ENCODE measurements at places on chromosomes 5 and 9. TPM values are rescaled to one million over a fixed set of nuclear protein-coding genes. Genes with fewer than 3 reads are reported as not detected.

DBH gene
- not detected for total RNA-seq

TAF1L gene
- not detected for total RNA-seq

C9 gene
- total RNA-seq: not detected

SMIM15 gene
- 48.5 TPM for total RNA-seq

OR1J2 gene
- total RNA-seq: not detected

DNA sequence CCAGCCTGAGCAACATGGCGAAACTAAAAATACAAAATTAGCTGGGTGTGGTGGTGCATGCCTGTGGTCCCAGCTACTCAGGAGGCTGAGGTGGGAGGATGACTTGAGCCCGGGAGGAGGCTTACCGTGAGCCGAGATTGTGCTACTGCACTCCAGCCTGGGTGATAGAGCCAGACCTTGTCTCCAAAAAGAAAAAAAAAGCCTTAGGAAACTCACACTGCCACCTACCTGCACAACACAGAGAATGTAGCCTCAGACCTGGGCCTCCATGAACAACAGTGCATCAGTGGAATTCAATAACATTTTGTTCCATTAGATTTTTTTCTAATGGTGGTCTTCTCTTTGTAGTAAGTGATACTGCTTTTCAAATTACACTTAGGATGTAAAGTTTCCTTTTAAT is 63.8 kb upstream of the RARS1 start:
- H3K4me3 ChIP-seq: no peak overlapping the region
- no peak overlapping the region for H3K27ac ChIP-seq
- no peak for DNase-seq
- no peaks in the 10 kb centered on the region for H3K4me1 ChIP-seq
- H3K36me3 ChIP-seq: no peaks in the 10 kb centered on the region
- no peaks in the 10 kb centered on the region for H3K27me3 ChIP-seq

DNA sequence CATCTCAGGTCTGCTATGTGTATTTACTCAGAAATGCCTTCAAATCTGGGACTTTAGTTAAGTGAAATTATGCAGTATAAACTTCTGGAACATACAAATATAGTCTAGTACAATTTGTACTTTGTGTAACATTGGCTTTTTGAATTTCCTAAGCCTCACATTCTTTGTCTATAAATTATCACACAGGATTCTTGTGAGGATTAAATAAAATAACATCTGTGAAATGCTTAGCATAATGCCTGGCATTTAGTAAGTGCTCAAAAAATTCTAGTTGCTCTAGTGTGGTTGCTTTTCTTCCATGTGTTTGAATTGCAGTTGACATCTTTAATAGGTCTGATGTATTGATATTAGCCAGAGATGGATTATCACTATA is 2.6 kb downstream of the HMMR start:
- peaks cover 42% of the 10 kb centered on the region for H3K4me1 ChIP-seq
- H3K27ac ChIP-seq: peak overlapping the region; percentile 98
- H3K27me3 ChIP-seq: no peaks in the 10 kb centered on the region
- peaks cover 52% of the 10 kb centered on the region for H3K36me3 ChIP-seq
- peak overlapping the region; percentile 34 for H3K4me3 ChIP-seq
- no peak for DNase-seq

GRCh38 chr9:133690081-133690561 is 48.0 kb downstream of the SARDH start:
- H3K4me3 ChIP-seq: no peak overlapping the region
- no peaks in the 10 kb centered on the region for H3K4me1 ChIP-seq
- no peak overlapping the region for H3K27ac ChIP-seq
- H3K27me3 ChIP-seq: no peaks in the 10 kb centered on the region
- no peaks in the 10 kb centered on the region for H3K36me3 ChIP-seq

DNA sequence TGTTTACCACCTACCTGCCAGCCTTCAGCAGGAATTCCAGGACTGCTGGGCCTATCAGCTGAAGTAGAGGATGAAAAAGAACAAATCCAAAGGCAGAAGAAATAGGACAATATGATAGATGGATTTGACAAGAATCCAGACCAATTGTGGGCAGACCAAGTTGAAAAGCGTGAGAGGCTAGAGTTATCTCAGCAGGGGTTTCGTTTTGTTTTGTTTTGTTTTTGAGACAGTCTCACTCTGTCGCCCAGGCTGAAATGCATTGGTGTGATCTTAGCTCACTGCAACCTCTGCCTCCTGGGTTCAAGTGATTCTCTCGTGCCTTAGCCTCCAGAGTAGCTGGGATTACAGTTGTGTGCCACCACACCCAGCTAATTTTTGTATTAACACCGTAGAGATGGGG is 113.2 kb downstream of the PALM2AKAP2 start:
- DNase-seq: no peak
- H3K36me3 ChIP-seq: no peaks in the 10 kb centered on the region
- peak overlapping the region; percentile 12 for H3K27ac ChIP-seq
- no peaks in the 10 kb centered on the region for H3K27me3 ChIP-seq
- peak overlapping the region; percentile 17 for H3K4me3 ChIP-seq
- peaks cover 55% of the 10 kb centered on the region for H3K4me1 ChIP-seq

DNA sequence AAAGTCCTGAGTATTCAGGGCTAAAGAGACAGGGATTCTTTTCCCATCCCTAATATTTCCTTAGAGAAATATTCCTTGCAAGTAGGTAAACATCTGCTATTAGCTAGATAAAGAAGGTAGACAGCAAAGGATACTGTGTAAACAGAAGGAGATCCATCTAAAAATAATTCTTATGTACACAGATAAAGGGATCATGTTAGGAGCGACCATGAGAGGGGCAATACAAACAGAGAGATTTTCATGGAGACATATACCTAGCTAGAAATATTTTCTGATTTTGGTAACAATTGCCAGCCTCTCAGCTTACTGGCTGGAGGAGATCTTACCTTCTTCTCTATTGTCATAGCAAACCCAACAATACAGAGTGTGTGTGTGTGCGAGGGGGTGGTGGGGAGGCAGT is 184.6 kb upstream of the DMAC1 start:
- no peak overlapping the region for H3K4me3 ChIP-seq
- no peak for DNase-seq
- no peak overlapping the region for H3K27ac ChIP-seq
- H3K36me3 ChIP-seq: peaks cover 3% of the 10 kb centered on the region

GRCh38 chr9:13646500-13647021 is 367.1 kb upstream of the MPDZ start:
- H3K27me3 ChIP-seq: no peaks in the 10 kb centered on the region
- H3K27ac ChIP-seq: no peak overlapping the region
- DNase-seq: no peak
- H3K36me3 ChIP-seq: no peaks in the 10 kb centered on the region
- H3K4me1 ChIP-seq: no peaks in the 10 kb centered on the region

DNA sequence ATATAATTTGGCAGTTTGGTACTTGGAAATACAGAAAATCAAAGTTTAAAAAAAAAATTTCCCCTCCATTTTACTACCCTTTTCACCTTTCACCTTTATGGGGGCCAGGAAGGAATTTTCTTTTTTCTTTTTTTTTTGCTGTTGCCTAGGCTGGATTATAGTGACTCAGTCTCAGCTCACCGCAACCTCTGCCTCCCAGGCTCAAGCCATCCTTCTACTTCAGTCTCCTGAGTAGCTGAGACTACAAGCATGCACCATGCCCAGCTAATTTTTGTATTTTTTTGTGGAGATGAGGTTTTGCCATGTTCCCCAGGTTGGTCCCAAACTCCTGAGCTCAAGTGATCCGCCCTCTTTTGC is 9.1 kb downstream of the CHMP5 start:
- H3K4me3 ChIP-seq: no peak overlapping the region
- H3K4me1 ChIP-seq: peaks cover 39% of the 10 kb centered on the region

DNA sequence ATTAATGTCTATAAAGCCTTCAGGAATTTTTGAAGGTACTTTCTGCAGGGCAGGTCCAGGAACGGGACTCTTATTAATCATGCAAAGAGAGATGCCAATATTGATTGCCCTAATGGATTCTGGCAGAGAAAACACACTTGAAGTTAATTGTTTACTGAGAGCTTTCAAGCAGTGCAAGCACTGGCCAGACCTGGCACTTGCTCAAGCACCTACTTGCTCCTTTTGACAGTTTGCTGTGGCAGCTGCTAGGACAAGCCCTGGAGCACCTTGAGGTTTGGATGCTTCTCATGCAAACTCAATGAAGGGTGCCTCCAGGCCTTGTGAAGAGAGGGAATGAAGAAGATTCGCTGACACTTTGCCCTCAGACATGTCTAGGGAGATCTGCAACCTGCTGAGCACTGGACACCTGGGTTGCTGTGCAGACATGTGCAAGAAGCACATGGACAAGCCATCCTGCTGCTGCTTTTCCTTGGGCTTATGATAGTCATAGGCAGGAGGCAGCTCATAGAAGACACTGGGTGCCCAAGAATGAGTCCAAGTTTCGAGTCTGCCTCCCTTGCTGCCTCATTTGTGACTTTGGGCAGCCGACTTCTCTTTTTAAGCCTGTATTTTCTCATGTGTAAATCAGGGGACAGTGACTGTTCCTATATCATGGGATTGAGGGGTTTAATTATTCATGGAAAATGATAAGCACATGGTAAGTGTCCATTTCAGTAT is 88.8 kb upstream of the EQTN start:
- H3K36me3 ChIP-seq: no peaks in the 10 kb centered on the region
- no peak overlapping the region for H3K4me3 ChIP-seq
- no peak overlapping the region for H3K27ac ChIP-seq
- H3K27me3 ChIP-seq: peaks cover 30% of the 10 kb centered on the region
- H3K4me1 ChIP-seq: peaks cover 1% of the 10 kb centered on the region

DNA sequence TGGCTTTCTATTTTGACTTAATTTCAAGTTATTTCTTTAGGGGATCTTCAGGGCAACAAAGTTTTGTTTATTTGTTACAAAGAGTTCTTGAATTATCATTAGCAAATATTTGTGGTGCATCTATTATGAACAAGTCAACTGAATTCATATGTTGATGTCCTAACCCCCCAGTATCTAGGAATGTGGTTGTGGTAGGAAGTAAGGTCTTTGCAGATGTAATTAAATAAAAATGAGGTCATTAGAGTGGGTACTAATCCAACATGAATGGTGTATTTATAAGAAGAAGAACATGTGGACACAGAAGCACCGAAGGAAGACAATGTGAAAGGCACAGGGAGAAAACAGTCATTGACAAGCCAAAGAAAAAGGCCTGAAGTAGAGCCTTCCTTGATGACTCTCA is 474.0 kb upstream of the DAB2 start:
- no peak for DNase-seq
- no peak overlapping the region for H3K4me3 ChIP-seq
- H3K36me3 ChIP-seq: no peaks in the 10 kb centered on the region
- no peak overlapping the region for H3K27ac ChIP-seq
- H3K27me3 ChIP-seq: no peaks in the 10 kb centered on the region

- DNase-seq: no peak
- H3K36me3 ChIP-seq: peaks cover 14% of the 10 kb centered on the region
- no peaks in the 10 kb centered on the region for H3K27me3 ChIP-seq
- no peak overlapping the region for H3K27ac ChIP-seq
- no peak overlapping the region for H3K4me3 ChIP-seq
These were observed 134.5 kb downstream of the GNAQ start for GRCh38 chr9:77896938-77897667.

GRCh38 chr5:765948-766631 is 18.4 kb downstream of the ZDHHC11B start:
- H3K36me3 ChIP-seq: no peaks in the 10 kb centered on the region
- H3K4me1 ChIP-seq: no peaks in the 10 kb centered on the region
- no peaks in the 10 kb centered on the region for H3K27me3 ChIP-seq
- H3K27ac ChIP-seq: no peak overlapping the region
- H3K4me3 ChIP-seq: no peak overlapping the region

GRCh38 chr9:124467410-124468060 is 17.3 kb downstream of the ADGRD2 start:
- no peaks in the 10 kb centered on the region for H3K36me3 ChIP-seq
- peaks cover 11% of the 10 kb centered on the region for H3K27me3 ChIP-seq
- no peak for DNase-seq
- no peak overlapping the region for H3K27ac ChIP-seq

GRCh38 chr9:18467696-18468095 is 6.3 kb upstream of the ADAMTSL1 start:
- H3K36me3 ChIP-seq: no peaks in the 10 kb centered on the region
- no peaks in the 10 kb centered on the region for H3K27me3 ChIP-seq
- H3K4me1 ChIP-seq: no peaks in the 10 kb centered on the region
- no peak overlapping the region for H3K4me3 ChIP-seq
- no peak for DNase-seq

DNA sequence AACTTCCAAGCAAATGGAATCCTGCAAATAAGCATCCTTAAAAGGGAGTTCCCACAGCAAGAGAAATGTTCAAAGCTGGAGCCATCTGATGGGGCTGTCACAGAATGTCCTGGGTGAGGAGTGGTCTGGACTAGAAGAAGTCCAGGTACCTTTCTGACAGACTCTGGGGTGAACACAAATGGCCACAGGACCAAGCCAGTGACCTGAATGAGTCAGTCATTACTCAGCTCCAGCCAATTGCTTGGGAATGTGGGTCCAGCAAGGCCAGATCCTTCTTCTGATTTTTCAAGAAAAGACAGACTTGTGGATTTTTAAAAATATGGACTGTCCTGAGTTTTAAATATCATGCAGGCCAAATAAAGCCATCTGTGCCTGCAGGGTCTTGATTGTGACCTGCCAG is 30.1 kb downstream of the GALNT10 start:
- no peak for DNase-seq
- H3K27me3 ChIP-seq: no peaks in the 10 kb centered on the region
- H3K36me3 ChIP-seq: peaks cover 35% of the 10 kb centered on the region
- H3K4me3 ChIP-seq: no peak overlapping the region
- no peak overlapping the region for H3K27ac ChIP-seq
- peaks cover 59% of the 10 kb centered on the region for H3K4me1 ChIP-seq

DNA sequence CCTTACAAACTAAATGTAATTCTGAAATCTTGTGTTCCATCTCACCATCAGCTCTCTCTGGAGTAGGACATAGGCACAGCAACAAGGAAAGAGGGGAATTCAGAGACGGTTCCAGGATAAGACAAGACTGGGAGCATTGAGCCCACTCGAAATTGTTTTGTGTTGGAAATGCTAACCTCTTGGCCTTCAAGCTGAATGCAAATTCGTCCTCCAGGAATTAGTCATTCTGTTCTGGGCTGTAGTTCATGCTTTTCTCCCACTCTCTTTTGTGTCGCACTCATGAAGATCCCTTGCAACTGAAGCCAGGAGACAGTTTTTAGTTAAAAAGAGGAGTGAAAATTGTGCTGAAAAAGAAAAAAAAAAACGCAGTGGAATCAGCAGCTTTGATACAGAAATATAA is 121.7 kb upstream of the SEMA6A start:
- no peak overlapping the region for H3K27ac ChIP-seq
- no peaks in the 10 kb centered on the region for H3K36me3 ChIP-seq
- no peaks in the 10 kb centered on the region for H3K27me3 ChIP-seq

GRCh38 chr5:58317009-58317408 is 142.9 kb downstream of the PLK2 start:
- H3K27me3 ChIP-seq: peaks cover 7% of the 10 kb centered on the region
- DNase-seq: no peak
- H3K36me3 ChIP-seq: no peaks in the 10 kb centered on the region
- H3K4me3 ChIP-seq: no peak overlapping the region

Measured in activated CD4-positive, alpha-beta memory T cell treated with anti-CD3 and anti-CD28 coated beads, Interleukin-2, amount 10 ng/mL, durations not matched to agents 7 days and 5 days (primary cell).